GM23248 (cell line): ENCODE measurements at places on chromosomes 4 and X. TPM values are rescaled to one million over a fixed set of nuclear protein-coding genes. Genes with fewer than 3 reads are reported as not detected.

- peak; percentile 60 for DNase-seq
Observed at GRCh38 chrX:24260842-24261550, 52.9 kb downstream of the SUPT20HL2 start.

GRCh38 chrX:104130808-104131207 is 18.5 kb downstream of the ZCCHC18 start:
- peak; percentile 2 for DNase-seq

GRCh38 chr4:1770245-1770644 is 22.8 kb upstream of the FGFR3 start:
- DNase-seq, result no peak

GRCh38 chr4:114187592-114187991 is 208.1 kb upstream of the ARSJ start:
- DNase-seq, result no peak

DNA sequence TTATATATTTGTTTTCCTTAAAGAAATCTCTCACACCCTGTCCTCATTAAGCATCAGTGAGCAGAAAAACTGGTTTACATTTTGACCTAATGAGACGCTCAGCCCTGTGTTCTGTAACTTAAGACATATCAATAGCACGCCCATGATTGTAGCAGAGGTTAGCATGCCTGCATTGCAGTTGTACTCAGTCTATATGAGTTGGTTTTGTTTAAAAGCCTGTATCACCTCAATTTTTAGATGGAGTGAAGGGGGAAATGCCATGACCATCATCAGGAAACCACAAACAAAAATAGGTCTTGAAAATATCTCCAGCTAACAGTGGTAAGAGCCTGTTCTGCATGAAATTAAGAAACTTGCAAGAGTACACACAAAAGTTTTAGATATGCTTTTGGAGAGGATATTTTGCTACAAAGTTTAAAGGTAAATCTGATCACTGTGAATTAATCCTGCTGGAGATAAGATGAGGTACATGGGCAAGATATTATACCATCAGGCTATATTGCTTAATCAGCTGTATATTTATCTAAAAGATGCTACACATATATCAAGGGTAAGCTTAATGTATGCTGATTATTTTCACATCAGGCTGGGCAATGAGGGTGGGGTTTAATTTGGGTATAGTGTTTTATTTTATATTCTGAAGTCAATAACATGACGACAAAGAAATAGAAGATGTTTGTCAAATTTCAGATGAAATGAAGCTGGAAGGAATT is 13.1 kb upstream of the COQ2 start:
- DNase-seq, result no peak

- peak; percentile 64 for DNase-seq
Observed at GRCh38 chr4:152385551-152385950, 150.3 kb downstream of the FBXW7 start.

GRCh38 chrX:3175659-3176438 is 134.6 kb downstream of the ARSF start:
- peak; percentile 68 for DNase-seq

DNA sequence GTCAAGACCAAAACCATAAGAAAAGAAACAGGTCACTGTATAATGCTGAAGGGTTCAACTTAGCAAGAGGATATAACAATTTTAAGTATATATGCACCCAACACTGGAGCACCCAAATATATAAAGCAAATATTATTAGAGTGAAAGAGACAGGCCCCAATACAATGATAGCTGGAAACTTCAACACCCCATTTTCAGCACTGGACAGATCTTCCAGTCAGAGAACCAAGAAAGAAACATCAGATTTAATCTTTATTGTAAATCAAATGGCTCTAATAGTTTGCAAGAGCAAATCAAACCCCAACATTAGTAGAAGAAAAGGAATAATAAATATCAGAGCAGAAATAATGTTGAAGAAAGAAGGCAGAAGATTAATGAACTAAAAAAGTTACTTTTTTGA is 36.2 kb downstream of the MAGED4 start:
- no peak for DNase-seq

YY2 gene
- polyA plus RNA-seq, result 1.5 and 1.9 TPM in 2 replicates

GRCh38 chr4:55409468-55410171 is 13.9 kb downstream of the TMEM165 start:
- DNase-seq, result peak; percentile 59

GRCh38 chr4:178599521-178599920 is 1157.3 kb upstream of the AGA start:
- no peak for DNase-seq

- DNase-seq, result no peak
Observed at GRCh38 chrX:27728291-27728690, 79.5 kb upstream of the MAGEB10 start.

DNA sequence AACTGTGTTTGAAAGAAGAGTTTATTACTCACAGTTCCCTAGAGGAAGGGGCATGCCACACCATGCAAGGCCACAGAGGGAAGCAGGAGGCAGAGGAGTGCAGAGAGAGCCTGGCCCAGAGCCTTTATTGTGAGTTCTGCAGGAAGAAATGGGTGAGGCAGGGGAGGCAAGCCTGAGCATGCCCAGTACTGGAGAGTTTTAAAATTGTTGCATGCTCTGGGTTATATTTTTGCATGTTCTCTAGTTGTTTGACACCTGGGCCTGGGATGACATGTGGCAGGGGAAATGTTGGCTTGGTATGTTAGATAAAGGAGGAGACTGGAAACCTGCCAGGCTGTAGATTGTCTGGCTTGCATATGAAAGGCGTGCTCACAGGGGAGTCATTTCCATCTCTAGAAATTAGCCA is 19.7 kb upstream of the CRMP1 start:
- DNase-seq, result no peak

RPL10 gene
- 1,381 and 1,435 TPM in 2 replicates for polyA plus RNA-seq

DNA sequence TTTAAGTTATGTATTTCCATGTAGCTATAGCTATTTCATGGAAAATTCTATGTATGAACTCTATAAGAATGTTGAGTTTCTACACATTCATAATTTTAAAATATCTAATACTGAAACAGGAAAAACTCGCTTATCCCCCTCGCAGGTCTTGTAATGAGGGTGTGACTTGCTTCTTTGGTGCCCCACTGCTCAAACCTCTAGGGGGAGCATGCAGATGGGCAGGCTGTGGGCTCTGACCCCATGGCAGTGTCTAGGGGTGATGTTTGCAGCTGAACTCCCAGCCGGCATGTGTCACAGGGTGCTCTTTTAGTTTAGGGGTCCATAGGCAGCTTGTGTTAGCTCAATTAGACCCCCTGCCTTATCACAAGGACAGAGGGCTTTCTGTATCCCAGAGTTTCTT is 1825.7 kb upstream of the ADGRL3 start:
- DNase-seq, result no peak

DNA sequence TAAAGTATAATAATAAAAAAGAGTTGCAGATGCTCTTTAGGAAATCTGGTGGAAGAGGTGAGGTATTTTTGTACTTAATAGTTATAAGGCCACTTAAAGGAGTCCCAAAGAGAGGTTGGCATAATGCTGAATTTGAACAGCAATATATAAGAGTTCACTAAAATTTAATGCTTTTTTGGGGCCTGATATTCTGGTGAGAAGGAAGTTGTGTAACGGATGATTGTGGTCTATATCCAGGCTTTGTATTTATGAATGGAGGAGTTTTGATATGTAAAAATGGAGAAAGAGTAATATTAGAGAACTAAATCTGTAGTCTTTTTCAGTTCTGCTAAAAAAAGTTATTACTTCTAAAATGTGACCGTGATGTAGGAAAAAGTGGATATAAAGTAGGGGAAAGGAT is 20.4 kb downstream of the BMP2K start:
- DNase-seq, result no peak

FAM199X gene
- polyA plus RNA-seq, result 8.1 and 9.7 TPM in 2 replicates

- no peak for DNase-seq
Observed at GRCh38 chr4:25433966-25434827, 57.1 kb downstream of the ANAPC4 start.

DNA sequence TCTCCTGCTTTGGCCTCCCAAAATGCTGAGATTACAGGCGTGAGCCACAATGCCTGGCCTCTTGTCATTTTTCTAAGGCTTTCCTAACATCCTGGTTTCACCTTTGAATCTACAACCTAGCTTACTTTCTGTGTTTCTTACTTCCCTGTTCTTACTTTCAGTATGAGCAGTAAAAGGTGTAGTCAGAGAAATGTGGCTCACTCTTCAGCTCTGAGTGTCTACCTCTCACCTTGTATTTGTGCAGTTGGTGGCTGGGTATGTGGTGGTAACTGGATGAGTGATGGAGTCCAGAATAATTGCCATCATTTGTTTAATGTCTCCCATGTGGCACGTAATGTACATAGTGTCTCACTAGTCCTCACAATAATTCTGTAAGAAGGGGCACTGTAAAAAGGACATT is 19.1 kb upstream of the CXCL11 start:
- no peak for DNase-seq

MAGEA8 gene
- polyA plus RNA-seq, result not detected in 2 replicates

DNA sequence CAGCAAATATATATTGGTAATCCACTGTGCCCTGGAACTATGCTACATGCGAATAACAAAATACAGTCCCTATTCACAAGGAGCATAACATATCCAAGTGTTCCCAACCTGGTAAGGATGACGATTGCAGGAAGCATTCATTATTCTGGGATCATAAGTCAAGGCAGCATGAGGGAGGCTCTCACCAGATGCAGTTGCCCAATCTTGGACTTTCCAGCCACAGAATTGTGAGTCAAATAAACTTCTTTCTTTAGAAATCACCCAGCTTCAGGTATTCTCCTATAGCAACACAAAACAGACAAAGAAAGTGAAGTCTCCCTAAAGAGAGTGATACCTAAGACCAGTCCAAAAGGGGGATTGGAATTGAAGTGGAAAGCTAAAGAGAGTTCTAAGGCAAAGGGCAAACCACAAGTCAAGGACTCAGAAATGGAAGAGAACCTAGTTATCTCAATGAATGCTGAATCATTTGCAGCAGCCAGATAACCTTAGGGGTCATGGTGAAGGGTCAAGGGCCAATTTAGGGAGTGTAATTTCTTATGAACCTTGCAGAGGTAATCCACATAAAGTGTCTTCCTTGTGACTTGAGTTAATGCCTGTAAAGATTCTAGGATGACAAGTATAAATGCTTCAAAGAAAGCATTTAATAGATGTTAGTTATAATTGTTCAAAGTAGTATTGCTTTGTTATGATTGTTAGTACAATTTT is 103.1 kb upstream of the PCDH7 start:
- DNase-seq, result no peak

- DNase-seq, result no peak
Observed at GRCh38 chrX:150446995-150447394, 83.9 kb downstream of the MAMLD1 start.

- DNase-seq, result peak; percentile 24
Observed at GRCh38 chr4:48949086-48949485, 37.0 kb upstream of the CWH43 start.

DNA sequence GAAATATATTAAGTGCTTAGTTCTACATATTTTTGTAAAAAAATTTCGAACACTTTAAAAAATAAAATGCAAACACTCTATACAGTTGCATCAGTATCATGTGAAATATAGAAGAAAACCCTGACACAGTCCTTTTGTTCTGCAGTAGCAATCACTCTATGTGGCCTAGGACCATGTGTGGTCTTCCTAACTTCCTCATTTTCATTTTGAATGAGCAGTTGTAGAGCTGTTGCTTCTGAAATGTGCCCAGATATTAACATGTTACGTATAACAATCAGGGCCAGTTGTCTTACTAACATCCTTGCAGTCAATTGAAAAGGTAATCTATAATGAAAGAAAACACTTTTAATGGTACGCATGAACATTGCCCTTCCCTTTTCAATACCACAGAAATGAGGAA is 107.9 kb downstream of the ZNF827 start:
- DNase-seq, result no peak

- DNase-seq, result no peak
Observed at GRCh38 chr4:43918377-43918776, 530.2 kb downstream of the KCTD8 start.

DNA sequence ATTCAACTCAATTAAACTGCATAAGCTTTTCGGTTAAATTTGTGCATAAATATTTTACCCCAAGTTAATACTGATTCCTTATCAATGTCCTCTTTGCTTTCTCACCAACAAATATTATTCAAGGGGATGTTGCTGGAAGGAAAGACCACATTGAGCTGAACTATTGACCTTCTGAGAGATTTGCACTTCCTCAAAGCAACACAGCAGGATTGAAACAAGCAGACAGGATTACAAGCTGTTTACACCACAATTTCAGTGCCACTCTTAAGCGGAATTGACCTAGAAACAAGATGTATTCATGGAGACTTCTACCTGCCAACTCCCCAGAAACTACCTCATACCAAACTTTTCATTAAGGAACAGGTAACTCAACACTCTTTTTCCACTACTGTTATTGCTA is 96.5 kb upstream of the DUSP21 start:
- DNase-seq, result no peak

GRCh38 chrX:119151051-119151380 is 23.4 kb upstream of the KIAA1210 start:
- no peak for DNase-seq

DNA sequence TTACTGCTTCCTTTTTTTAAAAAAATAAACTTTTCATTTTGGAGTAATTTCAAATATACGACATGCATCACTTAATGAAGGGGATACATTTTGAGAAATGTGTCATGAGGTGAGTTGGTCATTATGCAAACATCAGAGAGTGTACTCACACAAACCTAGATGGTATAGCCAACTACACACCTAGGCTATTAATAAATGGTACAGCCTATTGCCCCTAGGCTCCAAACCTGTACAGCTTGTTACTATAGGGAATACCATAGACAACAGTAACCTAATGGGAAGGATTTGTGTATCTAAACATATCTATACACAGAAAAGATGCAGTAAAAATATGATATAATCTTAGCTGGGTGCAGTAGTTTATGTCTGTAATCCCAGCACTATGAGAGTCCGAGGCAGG is 29.1 kb downstream of the SETD7 start:
- DNase-seq, result no peak

DNA sequence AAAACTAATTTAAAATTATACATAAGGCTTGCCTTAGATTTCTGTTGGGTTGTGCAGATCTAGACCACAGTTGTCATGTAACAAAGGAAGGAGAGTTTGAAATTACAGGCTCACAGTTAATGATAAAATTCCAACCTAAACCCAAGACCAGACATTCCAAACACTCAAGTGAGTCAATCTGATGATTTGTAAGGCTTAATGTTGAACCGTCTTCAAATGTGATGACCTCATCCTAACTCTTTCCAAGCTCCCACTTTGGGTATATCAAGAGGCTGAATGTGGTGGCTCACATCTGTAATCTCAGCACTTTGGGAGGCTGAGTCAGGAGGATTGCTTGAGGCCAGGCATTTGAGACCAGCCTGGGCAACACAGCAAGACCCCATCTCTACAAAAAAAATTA is 149.2 kb downstream of the TBL1X start:
- peak; percentile 68 for DNase-seq

NCAPG gene
- polyA plus RNA-seq, result 13.1 and 14.0 TPM in 2 replicates

- no peak for DNase-seq
Observed at GRCh38 chrX:25013632-25014365, 2.0 kb downstream of the ARX start.

DNA sequence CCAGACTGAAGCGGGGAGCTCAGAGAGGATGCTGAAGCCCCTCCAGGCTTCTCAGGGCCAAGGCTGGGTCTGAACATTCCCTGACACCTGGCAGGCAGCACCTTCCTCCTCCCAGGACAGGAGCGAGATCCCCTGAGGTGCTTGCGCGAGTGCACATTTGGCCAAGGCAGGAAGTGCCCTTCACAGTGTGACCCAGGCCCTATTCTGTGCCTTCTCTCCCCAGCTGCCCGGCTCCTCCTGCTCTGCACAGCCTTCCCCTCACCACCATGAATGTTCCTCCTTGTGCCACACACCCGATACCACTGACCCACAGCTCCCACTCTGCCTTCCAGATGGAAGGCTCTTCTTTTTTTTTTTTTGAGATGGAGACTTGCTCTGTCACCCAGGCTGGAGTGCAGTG is 17.1 kb upstream of the PSAPL1 start:
- no peak for DNase-seq
